Right kidney (tissue), 9 donors: ENCODE measurements at places on chromosomes 4 and X.

DNA sequence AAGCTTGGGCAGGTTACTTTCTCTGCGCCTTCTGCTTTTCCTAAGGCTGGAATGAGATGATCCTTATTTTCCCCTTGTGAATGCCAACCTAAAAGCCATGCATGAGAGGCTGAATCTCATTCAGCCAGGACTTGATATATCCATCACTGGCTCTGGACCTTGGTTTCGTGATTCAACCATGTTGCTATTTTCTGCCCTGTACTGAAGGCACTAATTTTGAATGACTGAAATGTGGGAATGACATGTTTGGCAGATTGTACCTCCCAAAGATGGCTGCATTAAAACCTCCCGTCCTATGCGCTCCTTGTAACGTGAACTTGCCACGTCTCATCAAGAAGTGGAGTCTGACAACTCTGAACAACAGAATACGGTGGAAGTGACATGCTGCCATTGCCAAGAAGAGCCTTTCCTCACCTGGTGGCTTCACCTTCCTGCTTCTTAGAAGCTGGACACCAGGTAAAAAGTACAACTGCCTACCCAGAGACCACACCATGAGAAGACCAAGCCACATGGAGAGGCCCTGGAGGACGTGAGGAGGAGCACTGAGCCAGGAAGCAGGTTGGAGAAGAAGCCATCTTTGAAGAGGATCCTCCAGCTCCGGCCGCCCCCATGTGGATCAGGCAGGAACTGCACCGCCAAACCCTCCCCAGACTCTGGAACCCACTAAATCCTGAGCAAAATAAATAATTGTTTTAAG lies 174.5 kb downstream of the NSUN7 start:
- DNase-seq = no peak

- no peak for DNase-seq
Observed at GRCh38 chr4:176451443-176451842, 131.7 kb downstream of the SPCS3 start.

DNA sequence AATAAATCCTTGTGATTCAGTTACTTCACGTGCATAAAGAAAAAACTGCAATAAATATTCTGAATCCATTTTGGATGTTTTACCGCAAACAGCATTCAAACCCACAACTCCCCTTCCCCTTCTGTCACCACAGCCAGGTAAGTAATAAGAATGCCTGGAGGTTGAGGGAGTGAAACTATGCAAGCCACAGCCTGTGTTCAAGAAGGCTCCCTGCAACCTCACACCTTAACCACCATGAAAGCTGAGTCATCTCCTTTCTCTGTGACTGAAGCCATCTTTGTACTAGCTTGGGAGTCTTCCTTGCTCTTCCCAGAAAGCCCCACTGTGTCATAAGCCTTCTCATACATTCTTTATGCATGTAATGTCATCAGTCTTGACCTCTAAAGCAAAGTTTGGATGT lies 297.0 kb upstream of the PUDP start:
- no peak for DNase-seq

DNA sequence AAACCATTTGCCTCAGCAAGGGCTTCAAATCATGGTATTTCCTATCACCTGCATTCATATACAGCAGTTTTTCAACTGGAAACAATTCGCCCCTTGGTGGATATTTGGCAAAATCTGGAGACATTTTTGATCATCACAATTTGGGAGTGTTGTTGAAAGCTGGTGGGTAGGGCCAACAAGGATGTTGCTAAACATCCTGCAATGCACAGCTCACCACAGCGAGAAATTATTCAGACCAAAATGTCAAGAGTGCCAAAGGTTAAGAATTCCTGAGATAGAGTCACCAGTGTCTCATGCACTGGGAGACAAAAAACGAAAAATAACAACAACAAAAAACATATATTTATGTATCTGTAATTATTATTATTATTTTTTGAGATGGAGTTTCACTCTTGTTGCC lies 435.2 kb upstream of the CTSO start:
- no peak for DNase-seq

DNA sequence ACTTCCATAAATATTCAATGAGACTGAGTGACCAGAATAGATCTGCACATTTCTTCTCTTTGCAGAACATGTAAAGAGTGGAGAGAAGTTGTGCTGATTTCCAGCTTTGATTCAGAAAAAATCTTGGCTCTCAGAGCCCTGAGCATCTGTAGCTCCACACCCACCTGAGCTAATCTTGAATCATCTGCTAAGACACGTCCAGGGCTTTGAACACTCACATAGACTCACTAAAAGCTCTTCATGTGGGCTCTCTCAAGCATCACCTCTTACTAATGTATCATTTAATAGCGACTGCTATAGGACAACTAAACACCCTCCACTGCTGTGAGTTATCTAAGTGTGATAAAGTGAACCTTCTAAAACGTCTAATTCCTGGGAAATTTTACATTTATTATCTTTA lies 147.7 kb upstream of the GRIA3 start:
- no peak for DNase-seq

GRCh38 chr4:159012381-159012780 lies 90.5 kb upstream of the RAPGEF2 start:
- DNase-seq = no peak

DNA sequence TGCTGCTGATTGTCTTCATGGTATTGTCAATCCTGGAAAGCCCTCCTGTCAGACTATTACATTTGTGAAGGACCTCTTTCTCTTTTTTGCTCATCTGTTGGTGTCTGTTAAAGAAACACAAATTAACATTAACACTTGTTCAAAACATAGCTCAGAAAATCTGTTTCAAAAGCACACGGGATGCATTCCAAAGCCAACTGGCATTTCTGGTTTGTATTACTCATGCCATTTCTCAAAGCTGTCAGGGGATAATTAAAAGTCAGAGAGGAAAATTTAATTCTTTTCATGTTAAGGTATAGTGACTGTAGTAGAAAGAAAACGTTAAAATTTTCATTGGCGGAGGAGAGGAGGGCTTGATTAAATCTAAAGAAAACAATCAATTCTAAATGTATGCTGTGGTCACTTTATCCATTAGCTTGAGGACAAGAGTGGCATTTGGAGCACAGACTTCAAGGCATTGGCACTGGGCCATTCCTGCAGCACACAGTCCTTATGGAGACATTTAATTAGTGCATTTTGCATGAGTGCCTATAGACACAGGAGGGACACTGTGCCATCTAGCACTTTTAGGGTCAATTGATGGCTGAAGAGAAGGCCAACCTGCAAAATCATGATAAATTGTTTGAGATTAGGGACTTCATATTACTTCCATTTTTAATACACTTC lies 21.2 kb upstream of the GLRA2 start:
- DNase-seq = no peak

- DNase-seq = no peak
Observed at GRCh38 chrX:65586491-65586890, 51.9 kb upstream of the LAS1L start.

DNA sequence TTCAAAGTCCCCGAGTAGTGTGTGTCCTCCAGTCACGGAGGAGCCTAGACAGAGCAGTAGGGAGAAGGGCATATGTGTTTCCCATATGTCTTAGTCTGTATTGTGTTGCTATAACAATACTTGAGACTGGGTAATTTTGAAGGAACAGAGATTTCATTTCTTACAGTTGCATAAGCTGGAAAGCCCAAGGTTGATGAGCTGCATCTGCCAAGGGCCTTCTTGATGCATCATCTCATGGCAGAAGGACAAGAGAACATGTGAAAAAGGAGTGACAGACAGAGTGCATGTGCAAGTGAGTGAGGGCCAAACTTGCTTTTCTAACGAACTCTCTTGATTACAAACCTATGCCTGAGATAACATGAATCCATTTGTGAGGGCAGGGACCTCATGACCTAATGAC lies 243.4 kb downstream of the ARHGAP10 start:
- DNase-seq = no peak

DNA sequence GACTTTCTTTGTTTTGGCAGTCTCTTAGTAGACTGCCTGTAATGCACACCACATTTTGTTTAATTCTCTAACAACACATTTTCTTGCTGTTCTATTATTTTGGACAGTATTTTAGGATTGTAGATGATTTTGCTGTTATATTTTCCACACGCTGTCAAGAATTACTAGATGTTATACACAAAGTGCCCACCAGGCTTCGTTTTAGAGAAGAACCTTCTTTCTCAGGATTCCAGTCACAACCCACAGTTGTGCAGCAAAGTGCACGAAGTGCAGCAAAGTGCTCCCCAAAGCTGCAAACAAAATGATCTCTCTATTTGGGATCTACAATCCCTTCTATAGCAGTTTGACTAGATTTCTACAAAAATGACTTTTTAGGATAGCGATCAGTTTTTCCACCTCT lies 2.4 kb downstream of the ZNF141 start:
- DNase-seq = no peak

GRCh38 chr4:176290520-176290919 lies 21.5 kb upstream of the ASB5 start:
- DNase-seq = no peak

- DNase-seq = no peak
Observed at GRCh38 chr4:3406021-3406420, 35.7 kb upstream of the HGFAC start.

DNA sequence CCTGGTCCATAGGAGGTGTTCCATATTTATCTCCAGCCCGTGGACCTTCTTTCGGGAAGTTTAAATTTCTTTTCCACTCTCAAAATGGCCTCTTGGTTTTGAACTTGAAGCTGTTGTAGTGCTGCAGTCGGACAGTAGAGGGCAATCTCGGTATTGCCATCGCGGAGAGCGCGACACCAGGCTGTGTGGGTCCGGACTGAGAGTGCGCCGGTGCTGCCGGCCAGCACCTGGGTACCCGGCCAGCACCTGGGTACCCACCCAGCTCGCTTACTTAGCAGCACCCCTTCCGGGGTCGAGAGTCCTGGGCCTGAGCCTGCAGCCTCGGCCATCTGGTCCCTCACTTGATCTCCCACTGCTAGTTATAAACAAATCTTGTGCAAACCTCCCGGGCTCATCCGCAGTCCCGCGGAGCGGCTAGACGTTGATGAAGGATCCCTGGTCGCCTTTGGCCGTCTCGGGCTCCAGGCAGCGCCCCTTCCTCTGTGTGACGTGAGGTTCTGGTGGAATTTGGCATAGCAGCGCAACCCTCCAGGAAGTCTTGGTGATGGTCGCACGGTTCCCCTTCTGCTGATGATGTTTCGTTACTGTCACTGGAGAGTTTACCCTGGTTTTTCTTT lies 18.0 kb downstream of the FAM9A start:
- peak; percentile 4 for DNase-seq

DNA sequence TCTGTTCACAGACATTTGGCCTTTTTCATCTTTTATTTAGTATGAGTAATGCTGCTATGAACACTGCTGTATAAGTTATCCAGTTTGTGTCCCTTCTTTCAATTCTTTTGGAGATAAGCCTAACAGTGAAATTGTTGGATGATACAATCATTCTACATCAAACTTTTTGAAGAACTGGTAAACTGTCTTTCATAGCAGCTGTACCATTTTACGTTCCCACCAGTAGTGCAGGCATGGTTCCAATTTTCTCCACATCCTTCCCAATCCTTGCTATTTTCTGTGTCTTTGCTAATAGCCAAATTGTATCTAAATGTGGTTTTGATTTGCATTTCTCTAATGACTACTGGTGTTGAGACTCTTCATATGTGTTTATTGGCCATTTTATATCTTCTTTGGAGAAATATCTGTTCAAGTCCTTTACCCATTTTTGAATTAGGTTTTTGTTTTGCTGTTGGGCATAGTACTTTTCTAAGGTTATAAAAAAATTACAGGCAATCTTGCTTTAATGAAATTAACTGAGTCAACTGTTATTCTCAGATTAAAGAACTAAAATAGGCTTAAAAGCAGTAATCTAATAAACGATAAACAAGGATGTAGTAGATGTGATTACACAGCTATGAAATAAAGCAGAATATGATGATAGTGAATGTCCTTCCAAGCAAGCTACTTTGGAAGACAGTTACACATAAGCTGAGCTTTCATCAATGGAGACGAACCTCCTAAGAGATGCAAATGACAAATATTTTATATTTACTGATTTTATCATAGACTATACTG lies 57.2 kb downstream of the FBXW7 start:
- no peak for DNase-seq

DNA sequence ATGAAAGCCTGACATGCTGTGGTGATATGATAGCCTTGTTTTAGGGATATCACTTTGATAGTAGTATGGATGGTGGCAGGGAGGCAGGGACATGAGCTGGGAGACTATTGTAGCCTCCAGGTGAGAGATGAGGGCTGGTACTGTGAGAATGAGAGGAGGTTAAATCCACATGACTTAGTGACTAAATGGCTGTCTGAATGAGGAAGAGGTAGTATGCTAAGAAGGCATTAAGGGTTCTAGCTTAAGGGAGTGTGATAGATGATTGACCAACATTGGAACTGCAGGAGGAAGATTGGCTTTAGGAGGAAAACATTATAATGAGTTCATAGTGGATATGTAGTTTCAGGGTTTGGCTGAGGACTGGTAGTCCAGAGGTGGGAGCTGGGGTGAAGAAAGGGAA lies 195.0 kb upstream of the ANK2 start:
- DNase-seq = no peak

- no peak for DNase-seq
Observed at GRCh38 chr4:149910177-149910576, 94.5 kb upstream of the IQCM start.

DNA sequence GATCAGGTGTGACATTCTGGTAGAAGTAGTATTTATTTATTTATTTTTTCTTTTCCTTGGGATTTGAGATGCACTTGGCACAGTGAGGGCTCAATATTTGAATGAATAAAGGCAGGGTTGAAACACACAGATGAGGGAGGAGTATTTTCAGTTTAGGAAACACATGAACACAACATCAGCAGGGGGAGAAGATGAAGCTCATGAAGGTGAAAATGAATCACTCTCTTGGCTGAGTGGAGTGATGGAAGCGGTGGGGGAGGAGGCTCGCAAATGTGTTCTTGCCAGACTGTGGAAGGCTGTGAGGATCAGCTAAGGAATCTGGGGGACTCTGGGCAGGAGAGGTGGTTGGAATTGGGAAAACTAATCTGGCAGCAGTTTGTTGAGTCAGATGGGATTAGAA lies 55.3 kb downstream of the ARHGAP10 start:
- no peak for DNase-seq
